ENCODE measurements at places on chromosomes 2 and 18.

GRCh38 chr2:85554980-85555612, 6.2 kb downstream of the GGCX start:
- no peak for DNase-seq

GRCh38 chr2:101972621-101973434, 18.9 kb upstream of the IL1R2 start:
- DNase-seq = no peak

DNA sequence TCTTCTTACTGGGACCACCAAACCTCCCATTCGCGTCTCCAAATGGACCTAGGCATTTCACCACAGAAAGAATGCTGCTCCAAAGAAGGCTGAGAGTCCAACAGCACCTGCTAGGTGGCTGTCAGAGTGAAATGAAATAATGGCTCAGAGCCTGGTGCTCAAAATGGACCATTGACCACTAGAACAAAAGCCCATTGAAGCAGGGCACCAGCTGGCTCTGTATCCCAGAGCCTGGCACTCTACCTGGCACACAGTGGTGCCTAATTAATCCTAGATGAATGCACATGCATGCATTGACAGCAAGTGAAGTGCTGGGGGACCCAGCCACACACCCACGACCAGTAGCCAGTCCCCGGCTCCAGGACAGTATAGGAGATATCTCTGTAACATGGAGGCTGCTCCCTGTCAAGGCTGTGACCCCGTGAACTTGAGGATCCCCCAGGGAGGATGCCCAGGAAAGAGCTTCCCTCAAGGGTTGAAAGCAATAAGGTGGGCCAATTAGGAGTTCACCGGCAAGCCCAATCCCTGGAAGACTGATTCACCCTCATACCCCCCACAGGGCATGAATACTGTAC, 261.3 kb downstream of the TNS1 start:
- no peak for DNase-seq

- no peak for DNase-seq
Observed at GRCh38 chr2:14492920-14493503, 139.5 kb upstream of the LRATD1 start.

- DNase-seq = no peak
Observed at GRCh38 chr2:191690327-191690726, 12.4 kb downstream of the NABP1 start.

All from natural killer cell treated with Interleukin-12 subunit alpha and Interleukin-12 subunit beta and Interleukin-15 and Interleukin-18, amount 100 ng/mL, for 72 hours (primary cell).